ENCODE measurements at places on chromosomes 3 and 15.

- DNase-seq: no peak
Observed at GRCh38 chr3:151460228-151460627, 633 bp downstream of the IGSF10 start.

DNA sequence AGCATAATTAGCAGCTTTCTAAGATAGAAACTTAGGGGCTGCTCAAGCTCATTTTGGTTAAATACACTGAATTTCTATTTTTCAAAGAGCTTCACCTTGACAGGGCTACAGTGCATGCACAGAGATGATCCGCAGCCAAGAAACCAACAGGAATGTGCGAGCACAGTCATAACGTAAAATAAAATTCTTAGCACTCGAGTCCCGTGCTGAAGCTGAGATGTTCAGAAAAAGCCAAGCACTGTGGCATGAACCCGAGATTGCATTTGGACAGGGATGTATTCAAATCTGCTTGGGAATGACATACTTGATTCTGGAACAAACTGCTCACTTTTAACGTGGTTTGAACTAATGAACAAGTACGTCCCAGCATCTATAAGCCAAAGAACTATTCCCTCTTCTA is 340.3 kb downstream of the FOXP1 start:
- no peak for DNase-seq

DNA sequence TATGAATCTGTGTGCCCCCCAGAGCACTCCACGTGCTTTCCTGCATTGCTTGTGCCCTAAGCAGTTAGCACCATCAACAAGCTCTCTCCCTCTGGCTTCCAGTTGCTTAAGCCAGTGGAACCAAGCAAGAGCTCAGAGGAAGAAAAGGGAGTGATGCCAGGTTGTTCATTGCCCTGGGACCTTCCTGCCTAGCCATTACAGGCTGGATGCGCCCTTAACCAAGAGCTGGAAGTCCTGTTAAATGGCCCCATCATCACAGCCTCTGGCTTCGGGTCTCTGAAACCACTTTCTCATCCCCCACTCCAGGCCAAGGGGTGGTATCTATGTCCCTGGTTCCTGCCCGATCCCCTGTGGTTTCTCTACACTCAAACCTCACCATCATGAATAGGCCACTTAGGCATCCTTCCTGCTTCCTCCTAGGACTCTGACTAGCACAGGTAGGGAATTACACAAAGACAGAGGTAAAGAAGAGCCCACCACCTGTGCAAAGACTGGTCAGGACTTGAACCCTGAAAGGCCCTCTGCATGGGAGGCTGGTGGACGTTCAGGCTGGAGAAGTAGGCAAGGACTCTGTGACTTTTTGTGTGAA is 309.5 kb upstream of the TRIM42 start:
- no peak for DNase-seq

GRCh38 chr3:98670020-98670419 is 76.6 kb upstream of the CPOX start:
- no peak for DNase-seq

- DNase-seq: peak; percentile 87
Observed at GRCh38 chr3:149575961-149576564, 81.8 kb downstream of the WWTR1 start.

DNA sequence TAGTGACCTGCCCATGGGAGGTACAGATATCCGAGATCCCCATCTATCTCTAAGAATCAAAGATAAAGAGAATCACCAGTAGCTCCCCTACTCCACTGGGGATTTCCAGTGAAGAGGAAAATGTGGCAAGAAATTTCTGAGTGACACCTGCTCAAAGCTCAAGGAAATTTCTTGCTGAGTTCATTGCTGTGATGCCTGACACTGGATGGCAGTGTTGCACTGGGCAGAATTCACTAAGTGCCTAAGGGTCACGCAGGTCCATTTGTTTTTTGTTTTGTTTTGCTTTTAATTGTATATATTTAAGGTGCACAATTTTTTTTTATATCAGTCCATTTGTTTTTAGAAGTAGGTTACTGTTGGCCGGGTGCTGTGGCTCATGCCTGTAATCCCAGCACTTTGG is 109.5 kb upstream of the KCNAB1 start:
- DNase-seq: no peak

DNA sequence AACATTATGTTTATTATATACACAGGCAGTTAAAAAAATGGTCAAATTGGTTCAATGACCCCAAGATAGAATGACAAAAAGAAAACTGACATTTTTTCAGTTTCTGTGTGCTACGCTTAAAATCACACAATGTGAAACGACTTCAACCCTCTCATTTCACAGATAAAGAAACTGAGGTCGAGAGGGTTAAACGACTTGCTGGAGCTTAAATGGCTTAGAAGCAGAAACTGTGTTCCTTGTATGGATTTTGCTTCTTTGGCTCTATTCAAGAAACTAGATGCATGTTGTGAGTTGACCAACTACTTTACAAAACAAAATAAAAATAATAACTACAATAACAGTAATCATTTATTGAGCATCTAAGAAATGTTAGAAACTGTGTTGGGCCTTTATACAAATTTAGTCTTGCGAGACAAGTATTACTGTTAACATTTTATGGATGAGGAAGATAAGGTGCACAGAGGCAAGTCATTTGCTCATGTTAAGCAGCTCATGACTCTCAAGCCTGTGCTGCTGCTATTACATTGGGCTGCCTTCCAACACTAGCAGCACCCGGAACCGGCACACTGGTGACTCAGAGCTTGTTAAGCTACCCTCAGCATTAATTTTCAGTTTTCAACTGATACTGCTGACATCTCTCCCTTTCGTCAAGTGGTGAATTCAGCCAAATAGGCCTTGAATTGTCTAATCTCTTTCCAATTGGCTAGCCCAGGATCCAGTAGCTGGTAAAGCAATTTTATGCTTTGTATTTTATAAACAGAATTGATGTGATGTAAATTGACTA is 487.6 kb downstream of the NAALADL2 start:
- no peak for DNase-seq

DNA sequence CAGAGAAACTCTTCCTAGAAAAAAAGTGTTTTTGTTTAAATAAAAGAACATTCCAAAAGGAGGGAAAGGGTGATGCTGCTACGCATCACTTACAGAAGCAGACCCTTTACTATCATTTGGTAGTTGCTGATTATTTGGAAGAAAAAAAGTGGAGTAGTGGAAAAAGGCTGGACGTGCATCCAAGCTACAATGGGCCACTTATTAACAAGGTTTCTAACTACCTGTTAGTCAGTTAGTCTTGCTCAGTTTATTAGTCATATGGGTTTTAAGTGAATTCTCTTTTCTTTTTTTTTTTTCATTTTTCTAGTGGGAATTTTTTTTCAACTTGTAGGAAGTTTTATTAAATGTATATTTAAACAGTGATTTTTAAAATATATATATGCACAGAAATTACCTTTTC is 866.0 kb downstream of the MCTP2 start:
- no peak for DNase-seq

DNA sequence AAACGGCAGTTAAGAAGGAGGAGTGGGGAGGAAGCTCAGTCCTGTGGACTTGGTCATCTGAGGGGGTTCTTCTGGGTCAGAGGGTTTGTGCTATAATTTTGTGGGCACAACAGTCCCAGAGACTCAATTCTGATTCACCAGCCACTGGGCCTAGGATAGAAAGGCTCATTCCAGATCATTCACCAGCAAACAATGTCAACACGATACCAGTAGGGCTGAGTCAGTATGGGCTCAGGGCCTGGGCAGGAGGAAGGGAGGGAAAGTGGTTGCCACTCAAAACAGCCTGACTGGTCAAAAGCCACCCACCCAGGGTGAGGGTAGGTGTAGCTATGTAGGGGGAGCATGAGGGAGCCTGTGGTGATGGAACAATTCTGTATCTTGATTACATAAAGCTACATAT is 86.9 kb upstream of the MEX3B start:
- peak; percentile 93 for DNase-seq

- no peak for DNase-seq
Observed at GRCh38 chr3:184610245-184610871, 48.8 kb downstream of the EPHB3 start.

DNA sequence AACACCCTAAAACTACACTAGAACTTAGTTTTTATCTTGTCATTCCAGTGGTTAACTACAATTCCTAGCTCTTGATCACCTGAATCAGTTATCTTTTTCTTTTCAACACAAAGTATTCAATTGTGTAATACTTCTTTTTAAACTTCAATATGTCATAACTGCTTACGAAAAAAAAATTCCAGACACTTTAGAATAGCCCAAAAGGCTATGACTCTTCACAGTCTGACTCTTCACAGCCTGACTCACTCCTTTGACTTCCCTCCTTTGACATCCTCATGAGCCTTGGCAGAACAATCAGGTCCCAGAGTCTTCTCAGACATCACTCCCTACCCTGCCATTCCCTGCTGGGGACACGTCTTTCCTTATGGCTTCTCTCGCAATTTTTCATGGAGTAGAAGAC is 727.1 kb downstream of the ROBO1 start:
- DNase-seq: peak; percentile 9

GRCh38 chr3:146817704-146818103 is 212.6 kb upstream of the PLSCR5 start:
- DNase-seq: no peak

- DNase-seq: no peak
Observed at GRCh38 chr15:32738666-32739065, 20.9 kb downstream of the GREM1 start.

GRCh38 chr15:59352683-59353082 is 20.0 kb downstream of the MYO1E start:
- no peak for DNase-seq

DNA sequence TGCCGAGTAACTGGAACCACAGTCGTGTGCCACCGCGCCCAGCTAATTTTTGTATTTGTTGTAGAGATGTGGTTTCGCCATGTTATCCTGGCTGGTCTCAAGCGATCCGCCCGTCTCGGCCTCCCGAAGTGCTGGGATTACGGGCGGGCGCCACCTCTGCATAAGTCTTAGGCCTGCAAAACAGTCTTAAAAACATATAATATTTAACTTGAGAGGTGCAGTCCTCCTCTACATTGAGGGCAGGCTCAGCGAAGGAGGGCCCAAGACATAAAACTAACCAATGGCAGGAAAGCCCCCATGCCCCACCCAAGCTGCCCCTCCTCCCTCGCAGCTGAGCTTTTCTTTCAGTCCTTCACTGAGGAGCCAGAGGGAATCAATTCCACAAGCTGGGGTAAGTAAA is at the start of gene SLC28A2:
Gene SLC28A2 (plus strand): TSS at position 347 of the 400 bp plus-strand sequence. CDS start 982 bp downstream, outside the sequence.
- no peak for DNase-seq

GRCh38 chr3:60989626-60990441 is 261.4 kb downstream of the FHIT start:
- DNase-seq: no peak

DNA sequence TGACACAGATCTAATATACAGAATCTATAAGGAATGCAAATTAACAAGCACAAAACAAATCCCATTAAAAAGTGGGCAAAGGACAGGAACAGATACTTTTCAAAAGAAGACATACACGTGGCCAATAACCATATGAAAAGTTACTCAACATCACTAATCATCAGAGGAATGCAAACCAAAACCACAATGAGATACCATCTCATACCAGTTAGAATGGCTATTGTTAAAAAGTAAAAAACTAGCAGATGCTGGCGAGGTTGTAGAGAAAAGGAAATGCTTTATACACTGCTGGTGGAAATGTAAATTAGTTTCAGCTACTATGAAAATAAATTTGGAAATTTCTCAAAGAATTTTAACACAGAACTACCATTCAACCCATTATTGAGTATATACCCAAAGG is 50.7 kb downstream of the ADAMTS17 start:
- DNase-seq: no peak

DNA sequence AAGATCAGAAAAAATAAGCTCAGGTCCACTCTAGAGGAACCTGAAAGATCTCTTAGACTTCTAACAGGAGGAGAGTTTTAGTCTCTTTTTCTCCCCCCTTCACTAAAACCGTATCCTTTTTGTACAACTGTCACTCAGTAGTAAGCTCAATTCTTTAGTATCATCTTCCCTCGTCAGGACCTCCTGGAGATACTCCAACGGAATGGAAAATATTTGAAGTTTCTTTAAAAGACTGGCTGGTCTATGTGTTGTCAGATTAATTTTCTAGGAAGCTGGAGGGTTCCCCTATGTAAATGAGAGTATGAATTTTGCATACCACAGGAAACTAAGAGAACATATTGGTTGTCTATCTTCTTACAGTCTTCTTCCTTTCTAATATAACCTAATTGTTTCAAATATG is 747.7 kb upstream of the CBLB start:
- no peak for DNase-seq

- DNase-seq: no peak
Observed at GRCh38 chr3:191695131-191695814, 234.3 kb downstream of the PYDC2 start.

DNA sequence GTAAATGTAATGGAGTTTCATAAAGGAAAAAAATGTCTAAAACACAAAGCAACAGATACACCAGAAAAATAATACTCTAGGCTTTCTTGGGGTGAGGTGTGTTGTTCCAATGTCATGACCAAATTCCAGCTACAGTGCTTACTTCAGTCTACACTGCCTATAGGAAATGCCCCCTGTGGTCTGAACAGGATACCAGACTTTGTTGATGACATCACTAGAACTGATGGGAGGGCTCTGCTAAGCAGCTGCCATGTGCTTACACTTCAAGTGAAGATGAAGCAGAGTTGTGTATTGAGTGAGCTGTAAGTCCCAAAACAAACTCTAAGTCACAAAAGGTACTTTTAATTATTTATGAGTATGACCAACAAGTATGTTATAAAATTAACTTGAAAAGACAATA is 456.1 kb upstream of the IL12A start:
- DNase-seq: no peak

DNA sequence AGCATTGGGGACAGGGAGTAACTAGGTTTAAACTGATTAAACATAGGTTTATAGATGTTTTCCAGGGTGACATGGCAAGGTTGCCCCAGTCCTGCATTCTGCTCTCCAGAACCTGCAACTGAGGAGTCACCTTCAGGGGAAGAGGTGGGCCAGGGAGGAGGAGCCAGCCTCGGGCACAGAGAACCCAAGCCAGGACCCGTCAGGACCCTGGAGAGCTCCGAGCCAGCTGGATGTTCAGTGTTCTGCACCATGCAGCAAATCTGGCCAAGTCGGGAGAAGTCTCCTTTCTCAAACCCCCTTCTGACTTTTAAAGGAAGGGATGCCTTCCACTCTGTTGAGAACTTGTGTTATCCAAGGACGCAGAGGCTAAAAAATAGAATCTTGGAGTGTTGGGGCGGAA is 62.1 kb upstream of the SLC6A11 start:
- no peak for DNase-seq
